GDM1 (cell line): ENCODE measurements at places on chromosomes 2 and 18.

GRCh38 chr18:48928787-48929186 is 22.0 kb downstream of the SMAD7 start:
- DNase-seq = peak; percentile 80

- no peak for DNase-seq
Observed at GRCh38 chr2:109466674-109467575, 146.8 kb downstream of the SEPTIN10 start.

DNA sequence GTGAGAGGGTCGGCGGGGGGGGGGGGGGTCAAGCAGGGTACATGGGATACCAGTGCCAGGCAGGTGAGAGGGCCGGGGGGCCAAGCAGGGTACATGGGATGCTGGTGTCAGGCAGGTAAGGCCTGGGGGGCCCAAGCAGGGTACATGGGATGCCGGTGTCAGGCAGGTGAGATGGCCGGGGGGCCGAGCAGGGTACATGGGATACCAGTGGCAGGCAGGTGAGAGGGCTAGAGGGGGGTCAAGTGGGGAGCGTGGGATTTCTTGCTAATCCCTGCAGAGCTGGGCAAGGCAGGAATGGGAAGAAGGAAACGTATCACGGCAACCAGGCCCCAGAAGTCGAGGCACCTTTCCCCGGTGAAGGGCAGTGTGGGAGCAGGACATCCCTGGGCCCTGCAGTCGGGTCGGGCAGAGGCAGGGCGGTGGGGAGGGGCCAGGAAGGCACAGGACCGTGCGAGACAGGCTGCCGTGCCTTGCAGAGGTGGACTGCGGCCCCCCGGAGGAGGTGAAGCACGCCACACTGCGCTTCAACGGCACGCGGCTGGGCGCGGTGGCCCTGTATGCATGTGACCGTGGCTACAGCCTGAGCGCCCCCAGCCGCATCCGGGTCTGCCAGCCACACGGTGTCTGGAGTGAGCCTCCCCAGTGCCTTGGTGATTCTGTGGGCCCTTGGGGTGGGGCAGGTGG is 49.3 kb downstream of the MTERF4 start:
- no peak for DNase-seq

DNA sequence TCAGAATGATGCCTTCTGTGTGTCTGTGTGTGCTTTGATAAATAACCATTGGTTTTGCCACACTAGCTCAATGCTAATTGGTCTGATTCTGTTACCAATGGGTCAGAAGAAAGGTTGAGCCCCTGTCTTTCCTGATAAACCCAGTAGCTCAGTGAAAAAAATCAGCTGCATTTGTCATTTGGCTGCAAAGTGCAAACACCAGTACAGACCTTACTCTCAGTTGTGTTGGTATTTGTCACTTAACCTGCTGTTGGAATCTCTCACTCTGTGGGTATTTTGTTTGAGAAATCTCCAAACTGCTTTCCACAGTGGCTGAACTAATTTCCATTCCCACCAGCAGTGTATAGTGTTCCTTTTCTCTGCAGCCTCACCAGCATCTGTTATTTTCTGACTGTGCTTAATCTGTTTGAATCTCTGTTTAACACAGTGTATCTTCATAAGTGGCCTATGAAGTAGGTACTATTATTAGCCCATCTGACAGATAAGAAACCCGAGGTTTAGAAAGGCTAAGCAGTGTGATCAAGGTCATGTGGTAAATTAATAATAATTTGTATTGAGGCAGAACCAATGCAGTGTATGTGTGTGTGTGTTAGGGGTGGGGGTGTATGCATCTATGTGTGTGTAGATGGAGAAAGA is 26.7 kb downstream of the LIMS1 start:
- no peak for DNase-seq

GRCh38 chr2:196745711-196746110 is 53.8 kb downstream of the GTF3C3 start:
- no peak for DNase-seq

- no peak for DNase-seq
Observed at GRCh38 chr2:108925286-108925685, 63.7 kb downstream of the EDAR start.

DNA sequence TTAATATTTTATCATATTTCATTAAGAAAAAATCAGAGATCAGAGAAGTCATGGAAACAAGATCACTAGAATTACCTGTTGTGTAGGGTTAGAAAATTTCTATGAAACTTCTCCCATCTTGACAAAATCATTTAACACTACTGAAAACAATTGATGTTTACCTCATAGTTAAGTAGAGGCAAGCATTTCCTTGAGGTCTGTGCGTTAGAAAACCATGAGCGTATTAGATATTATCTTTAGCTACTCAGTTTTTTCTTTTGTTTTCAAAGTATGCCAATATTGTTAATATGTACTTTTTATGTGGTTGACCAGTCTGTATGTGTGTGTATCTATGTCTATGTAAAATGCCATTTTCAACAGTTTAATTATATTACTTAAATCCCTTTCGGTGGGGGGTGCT is 335.7 kb downstream of the PARD3B start:
- DNase-seq = no peak

- no peak for DNase-seq
Observed at GRCh38 chr18:23805898-23806297, 116.6 kb downstream of the LAMA3 start.

DNA sequence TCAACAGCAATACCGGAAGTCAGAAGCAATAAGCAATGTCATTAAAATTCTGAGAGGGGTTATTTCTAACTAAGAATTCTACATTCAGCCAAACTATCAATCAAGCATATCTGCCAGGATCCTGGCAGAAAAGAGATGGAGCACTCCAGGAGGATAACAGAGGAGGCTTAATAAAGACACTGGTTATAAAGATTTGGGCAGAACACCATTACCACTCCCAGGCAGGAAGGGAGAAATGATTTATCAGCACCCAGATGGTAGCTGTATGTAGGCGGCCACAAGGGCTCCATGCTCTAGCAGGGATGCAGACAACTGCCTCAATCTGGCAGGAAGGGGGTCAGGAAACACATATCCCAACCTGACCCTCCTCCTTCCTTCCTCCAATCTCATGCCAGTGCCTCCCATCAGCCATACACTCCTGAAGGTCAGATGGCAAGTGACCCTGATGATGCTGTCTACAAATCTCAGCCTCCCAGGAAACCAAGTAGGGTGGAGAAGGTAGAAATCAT is 20.5 kb upstream of the TNFAIP6 start:
- DNase-seq = no peak

GRCh38 chr2:1874101-1874865 is 130.0 kb upstream of the PXDN start:
- DNase-seq = no peak

DNA sequence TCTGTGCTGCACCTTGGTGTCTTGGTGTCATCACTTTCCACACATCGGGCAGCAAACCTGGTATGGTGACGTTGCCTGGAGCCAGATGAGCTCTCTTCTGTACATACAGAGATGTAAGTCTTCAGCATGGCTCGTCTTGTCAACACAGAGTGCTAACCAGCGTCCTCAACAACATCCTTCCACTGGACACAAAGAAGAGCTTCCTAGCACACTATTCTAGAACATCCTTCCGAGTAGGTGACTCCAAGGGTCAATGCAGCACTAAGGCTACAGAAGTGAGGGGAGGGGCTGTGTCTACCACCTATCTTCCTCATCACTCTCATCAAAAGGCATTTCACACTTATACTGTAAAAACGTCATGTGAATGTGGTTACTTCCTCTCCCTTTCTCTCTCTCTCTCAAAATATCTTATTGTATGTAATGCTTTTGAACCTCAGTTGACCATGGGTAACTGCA is 108.1 kb upstream of the SLC1A4 start:
- DNase-seq = no peak

DNA sequence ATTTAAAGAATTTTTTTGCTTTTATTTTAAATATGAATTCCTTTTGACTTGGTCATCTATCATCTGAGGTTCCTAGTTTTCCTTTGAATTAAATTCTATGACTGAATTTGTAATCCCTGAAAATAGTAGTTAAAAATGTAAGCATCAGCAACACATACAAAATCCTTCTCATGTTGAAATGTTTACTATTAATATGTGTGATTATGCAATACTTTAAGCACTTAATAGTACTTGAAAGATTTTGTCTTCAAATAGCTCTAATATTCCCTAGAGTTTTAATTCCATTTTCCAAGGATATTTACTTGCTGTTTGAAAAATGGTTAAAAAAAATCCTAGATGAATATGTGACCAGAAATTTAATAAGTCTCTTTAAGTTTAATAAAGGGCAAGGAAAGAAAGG is 26.6 kb upstream of the SPATS2L start:
- DNase-seq = no peak

- no peak for DNase-seq
Observed at GRCh38 chr2:140882671-140883620, 1247.9 kb downstream of the LRP1B start.

- DNase-seq = no peak
Observed at GRCh38 chr2:240750409-240750808, 58.7 kb downstream of the AQP12A start.

DNA sequence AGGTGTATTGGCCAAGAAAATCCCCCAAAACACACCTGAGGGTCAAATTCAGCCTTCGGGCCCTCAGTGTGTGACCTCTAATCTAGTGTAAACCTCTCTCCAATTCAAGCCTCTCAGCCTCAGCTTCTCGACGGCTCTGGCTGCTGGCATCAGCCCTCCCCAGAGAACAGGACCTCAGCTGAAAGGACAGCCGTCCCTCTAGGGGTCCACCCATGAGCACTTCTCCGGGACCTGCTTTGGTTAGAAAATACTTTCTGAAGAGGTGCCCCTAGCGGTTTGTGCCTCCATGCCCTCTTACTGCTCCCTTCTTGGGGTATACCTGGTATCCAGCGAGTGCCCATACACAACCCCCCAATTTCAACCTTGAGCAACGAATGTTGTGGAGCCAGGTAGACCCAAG is 48.8 kb downstream of the INHBB start:
- no peak for DNase-seq

DNA sequence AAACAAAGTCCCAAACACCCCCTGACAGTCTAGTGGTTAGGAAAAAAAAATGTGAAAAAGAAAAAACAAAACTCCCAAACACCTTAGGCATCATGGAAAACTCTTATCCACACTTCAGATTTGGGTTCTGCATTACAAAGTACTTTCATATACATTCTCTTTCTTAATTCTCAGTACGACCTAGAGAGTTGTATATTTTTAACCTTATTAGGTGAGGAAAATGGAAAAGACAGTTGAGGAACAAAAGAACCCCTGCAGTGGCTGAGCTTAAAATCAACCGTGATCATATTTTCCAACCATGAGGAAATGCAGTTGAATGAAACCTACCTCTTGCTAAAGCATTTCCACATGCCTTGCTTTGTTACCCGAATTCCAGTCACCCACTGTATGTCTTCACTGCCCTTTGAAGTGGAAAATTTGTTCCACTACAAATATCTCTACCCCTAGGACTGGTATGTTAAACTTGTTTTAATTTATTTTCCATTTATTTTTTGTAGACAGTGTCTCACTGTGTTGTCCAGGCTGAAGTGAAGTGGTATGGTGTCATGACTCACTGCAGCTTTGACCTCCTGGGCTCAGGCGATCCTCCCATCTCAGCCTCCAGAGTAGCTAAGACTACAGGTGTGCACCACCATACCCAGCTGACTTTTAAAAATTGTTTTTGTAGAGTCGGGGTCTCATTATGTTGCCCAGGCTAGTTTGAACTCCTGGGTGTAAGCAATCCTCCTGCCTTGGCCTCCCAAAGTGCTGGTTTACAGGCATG is 56.9 kb upstream of the LPIN2 start:
- no peak for DNase-seq

DNA sequence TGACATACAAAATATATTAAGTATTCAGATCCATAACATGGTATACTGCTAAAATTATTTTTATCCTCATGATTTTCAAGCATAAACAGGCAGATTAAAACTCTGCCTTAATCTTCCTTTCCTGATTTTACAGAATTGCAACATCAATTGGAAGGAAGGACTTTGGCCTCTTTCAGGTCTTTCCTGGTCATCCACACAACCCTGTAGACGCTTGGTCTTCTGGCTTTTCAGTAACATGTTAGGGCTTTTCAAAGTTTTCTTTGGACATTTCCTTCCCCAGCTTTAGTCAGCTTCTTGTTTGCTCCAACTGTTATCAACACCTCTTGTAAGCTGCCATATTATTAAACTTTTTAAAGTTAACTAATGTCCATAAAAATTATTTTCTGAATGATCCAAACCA is 1364.9 kb upstream of the NRXN1 start:
- DNase-seq = no peak

DNA sequence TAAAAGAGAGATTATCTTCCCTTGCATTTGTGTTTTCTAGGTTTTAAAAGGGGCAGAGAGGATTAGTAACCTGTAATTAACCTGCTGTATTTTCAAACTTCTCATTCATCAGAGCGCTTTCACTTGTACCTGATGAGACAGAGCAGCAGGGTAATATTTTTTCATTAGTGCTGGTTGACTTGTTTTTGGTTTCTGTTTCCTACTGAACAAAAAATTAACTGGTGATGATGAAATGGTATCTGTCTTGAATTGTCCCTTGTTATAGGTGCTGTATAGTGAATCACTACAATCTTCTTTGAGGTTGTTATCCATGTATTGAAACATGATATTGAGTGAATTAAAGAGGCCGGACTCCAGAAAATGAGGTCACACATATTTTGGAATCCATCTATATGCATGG is 37.9 kb downstream of the CDH20 start:
- no peak for DNase-seq

DNA sequence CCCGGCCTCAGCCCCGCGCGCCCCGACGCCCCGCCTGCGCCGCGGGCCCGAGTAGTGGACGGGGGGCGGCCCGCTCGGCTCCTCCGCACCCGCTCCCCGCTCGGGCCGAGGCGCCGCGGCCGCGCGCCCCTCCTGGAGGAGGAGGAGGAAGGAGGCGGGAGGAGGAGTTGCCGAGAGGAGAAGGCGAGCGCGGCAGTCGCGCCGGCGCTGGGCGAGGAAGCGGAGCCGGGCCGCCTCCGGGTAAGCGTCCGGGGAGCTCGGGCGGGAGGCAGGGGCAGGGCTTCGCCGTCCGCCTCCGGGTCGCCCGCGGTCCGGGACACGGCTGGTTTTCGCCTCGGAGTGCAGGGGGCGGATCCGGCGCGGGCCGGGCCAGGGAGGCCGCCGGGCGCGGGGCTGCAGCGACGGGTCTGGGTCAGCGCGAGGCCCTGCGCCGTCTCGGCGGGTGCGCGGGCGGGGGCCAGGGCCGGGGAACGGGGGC is at the start of gene SOCS6:
Gene SOCS6 (plus strand): TSS at position 195 of the 478 bp plus-strand sequence. CDS start 35,624 bp downstream, outside the sequence.
- DNase-seq = peak; percentile 69

GRCh38 chr2:216516730-216517350 is 18.2 kb downstream of the RPL37A start:
- peak; percentile 27 for DNase-seq

DNA sequence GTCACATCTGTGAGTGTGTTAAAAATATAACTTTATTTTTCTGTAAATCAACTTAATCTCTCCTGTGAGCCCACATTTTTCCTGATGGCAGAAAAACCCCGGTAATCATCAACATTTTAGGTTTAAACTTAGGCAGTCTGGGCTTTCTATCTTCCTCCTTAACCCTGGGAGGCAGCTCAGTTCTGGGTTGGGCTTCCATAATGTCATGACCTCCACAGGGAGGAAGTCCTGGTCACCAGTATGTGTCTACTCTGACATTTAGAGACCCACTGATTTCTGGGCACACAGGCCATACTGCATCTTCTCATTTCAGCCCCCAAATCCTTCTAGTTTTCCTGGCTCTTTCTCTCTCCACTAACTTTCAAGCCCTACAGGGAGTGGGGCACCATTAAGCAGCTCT is 181.2 kb downstream of the DYSF start:
- DNase-seq = no peak
